CD4-positive, alpha-beta T cell treated with Interleukin-1 beta for 1 hour (primary cell): ENCODE measurements at places on chromosomes 2 and 18.

DNA sequence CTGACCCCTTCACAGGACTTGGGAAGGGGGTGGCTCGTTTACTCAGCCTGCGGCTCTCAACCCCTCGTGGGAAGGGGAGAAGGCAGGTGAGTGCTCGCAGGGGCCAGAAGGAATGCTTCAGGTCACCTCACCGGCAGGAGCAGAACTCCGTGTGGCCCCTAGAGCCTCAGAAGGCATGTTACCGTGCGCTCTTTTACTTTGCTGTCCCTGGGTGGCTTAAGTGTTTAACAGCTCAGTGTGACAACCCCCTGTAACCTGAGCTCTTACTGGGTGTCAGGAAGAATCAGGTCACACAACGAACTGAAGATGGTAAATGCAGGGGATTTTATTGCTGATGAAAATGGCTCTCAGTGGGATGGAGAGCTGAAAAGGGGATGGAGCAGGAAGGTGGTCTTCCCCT, 1235.4 kb downstream of the LRP1B start:
- no peak for DNase-seq

GRCh38 chr2:11407413-11407812, 58.5 kb downstream of the E2F6 start:
- no peak for DNase-seq

DNA sequence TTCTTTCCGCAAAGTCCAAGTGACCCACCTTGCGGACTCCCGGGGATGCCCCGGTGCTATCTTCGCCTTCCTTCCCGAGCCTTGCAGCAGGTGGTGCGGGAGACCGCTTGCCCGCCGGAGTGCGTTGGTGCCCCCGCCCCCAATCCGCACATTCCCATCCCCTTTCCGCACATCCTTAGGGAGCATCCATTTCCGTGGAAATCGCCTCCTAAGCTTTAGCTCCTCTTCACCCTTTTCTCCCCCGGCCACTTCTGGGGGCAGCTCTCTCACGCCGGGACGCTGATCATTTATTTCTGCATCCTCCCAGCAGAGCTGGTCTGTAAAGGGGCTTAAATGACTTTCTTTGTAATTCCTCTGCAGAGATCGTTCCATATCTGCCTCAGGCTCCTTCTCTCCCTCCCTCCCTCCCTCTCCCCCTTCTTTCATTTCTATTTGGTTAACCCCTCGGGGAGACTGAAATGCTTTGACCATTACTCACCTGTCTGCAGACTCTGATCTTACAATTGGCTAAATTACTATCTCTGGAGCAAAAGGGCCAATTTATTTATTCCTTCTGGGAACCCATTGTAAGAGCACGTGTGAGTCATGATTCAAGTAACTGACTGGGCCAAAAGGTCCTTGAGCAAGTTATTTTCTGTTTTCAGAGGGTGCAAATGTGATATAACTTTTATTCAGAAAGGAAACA, 1.3 kb upstream of the LYPD1 start:
- DNase-seq, result no peak

- no peak for DNase-seq
These were observed at the start of gene VIL1 for GRCh38 chr2:218418717-218419458. VIL1 (plus strand) TSS chr2:218419123; CDS start chr2:218423779, 4,656 bp downstream.

GRCh38 chr2:101030866-101031554, 28.9 kb downstream of the RPL31 start:
- DNase-seq, result peak; percentile 4

- DNase-seq, result no peak
These were observed 913 bp downstream of the RNF152 start for GRCh38 chr18:61891894-61892293.
